ENCODE measurements at places on chromosomes 2 and 18.

DNA sequence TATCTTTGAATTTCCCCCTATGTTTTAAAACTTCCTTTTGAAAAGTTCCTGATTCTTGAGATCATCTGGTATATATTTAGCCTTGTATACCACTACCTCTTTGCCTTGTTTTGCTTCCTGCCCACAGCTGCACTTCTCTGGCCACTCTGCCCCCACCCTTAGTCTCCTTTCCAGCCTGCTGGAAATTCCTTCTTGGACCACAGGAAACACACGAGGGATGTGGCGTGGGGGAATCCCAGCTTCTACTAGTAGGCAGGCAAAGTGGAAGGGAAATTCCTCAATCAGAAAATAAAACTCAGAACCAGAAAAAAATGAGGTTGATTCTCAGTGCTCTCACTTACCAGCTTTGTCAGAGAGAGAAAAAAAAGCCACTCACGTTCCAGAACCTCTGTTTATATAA lies 13.4 kb downstream of the IL18RAP start:
- DNase-seq = no peak

DNA sequence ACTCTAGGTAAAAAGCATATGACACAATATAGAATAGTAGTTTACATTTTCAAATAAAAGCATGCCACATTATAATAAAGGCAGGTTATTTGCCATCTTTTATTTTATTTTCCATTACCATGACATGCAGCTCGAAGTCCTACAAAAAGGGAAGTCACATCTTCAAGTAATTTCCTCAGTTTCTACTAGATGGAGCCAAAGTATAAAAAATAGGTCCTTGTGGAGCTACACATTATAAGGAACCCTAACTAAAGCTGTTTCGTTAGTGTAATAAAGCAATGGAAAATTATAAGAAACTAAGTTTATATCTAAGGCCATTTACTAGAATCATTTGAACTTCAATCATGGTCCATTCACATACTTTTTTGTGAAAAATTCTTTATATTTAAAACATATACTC lies 674.5 kb downstream of the KCNJ3 start:
- no peak for DNase-seq

DNA sequence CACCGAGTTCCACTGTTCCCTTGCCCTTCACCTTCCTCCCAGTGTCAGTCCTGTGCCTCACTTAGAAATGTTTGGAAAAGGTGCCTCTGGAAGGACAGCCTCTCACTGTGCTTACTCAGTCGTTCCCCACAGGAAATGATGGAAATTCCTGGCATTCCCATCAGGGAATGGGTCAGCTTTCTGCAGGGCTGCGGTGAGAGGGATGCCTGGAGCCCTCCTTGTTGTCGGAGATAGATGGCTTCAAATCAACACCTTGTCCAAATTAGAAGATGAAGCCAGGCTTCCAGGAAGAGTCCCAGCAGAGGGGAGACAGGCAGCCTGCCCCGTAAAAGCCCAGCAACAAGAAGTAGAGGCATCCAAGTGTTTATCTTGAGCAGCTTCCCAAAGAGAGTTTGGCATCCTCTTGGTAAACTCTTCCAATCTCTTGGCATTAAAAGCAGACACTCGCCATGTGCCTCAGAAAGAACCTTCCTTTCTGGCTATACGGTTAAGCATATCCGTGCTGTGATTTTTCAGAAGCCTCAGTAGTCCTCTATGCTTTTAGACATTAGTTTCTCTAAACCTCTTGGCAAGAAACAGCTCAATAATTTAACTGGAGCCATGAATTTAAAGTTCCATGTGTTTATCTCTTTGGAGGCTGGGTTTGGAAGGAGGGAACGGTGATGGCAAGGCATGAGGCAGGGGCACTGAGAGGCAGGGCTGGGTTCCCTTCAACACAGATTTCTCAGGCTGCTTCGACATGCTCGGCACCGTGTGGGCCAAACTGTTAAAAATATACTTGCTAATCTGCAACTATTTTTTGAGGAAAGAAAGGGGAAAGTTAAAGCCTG lies 25.1 kb downstream of the COLEC12 start:
- no peak for DNase-seq

DNA sequence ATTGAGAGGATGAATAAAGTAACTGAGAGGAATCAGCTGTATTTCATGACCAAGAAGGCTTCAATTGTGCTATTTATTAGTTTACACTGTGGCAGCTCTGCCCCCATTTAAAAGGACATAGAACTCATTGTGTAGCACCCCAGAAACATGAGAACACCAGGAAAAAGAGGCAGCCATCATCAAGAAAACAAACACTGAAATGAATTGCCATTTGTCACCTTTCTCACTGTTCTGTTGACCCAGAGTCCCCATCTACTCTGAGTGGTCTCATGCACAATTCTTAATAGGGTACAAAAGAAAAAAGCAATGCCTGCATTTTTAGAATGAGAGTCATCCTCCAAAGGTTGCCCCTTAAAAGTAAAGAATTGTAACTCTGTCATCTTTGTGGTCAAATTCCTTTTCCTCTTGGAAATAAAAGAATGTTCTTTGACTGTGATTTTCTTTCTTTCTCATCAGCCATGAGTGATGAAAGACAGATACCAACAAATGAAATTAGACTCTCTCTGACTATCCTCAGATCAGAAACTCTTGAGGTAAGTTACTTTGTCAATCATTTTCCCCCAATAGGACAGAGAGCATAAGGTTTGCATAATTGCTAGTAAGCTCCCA lies 1941.9 kb upstream of the PIK3C3 start:
- DNase-seq = no peak

- DNase-seq = no peak
Measured at GRCh38 chr2:134260713-134261112, 6.8 kb downstream of the MGAT5 start.

All from omental fat pad (tissue), 4 donors.